BJ (cell line): ENCODE measurements at places on chromosomes 2 and 18. TPM values are rescaled to one million over a fixed set of nuclear protein-coding genes. Genes with fewer than 3 reads are reported as not detected.

DNA sequence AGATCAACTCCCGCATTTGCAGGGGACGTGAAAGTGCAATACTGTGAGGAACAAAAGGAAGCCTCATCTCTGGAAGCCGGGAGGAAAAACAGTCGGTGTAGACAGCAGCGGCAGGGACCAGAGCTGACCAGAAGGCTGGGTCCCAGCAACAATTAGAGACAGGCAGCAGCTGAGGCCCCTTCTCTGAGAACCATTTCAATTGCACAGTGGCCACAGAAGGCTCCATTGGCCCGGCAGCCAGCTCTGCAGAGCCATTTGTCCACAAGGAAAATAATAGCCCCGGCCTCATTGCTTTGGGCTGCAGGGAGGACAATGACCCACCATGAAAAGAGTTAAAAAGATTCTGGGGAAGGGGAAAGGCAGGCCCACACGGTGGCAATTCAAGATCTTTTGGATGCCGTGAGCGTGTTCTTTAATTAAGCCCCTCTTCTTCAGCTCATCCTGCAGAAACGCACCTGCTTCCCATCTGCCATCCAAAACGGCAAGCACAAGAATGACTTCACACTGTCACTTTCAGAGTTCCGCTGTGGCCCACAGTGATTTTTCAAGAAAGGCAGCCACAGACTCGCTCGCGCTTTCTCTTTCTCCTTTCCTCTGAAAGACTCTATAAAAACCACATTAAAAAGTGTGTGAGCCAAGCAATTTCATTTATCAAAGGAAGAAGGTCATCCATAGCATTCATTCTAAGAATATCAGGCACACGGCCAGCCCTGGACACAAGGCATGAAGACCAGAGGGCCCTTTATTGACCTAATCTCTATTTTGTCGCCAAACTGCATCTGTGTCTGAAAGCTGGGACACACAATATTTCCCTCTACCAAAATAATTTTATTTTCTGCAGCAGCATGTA, 293.6 kb downstream of the SOX11 start:
- DNase-seq = no peak

- DNase-seq = no peak
Observed at GRCh38 chr2:210792000-210792399, 235.6 kb downstream of the CPS1 start.

- no peak for DNase-seq
Observed at GRCh38 chr2:205681401-205682238, 681 bp upstream of the NRP2 start.

- no peak for DNase-seq
Observed at GRCh38 chr18:13494871-13495445, 231.4 kb downstream of the FAM210A start.

CSRNP3 gene
- polyA plus RNA-seq = 0.18 and 0.23 TPM in 2 replicates

FHOD3 gene
- 24.6 and 27.1 TPM in 2 replicates for polyA plus RNA-seq
